HuH-7 (cell line): ENCODE measurements at places on chromosomes 16 and 17.

DNA sequence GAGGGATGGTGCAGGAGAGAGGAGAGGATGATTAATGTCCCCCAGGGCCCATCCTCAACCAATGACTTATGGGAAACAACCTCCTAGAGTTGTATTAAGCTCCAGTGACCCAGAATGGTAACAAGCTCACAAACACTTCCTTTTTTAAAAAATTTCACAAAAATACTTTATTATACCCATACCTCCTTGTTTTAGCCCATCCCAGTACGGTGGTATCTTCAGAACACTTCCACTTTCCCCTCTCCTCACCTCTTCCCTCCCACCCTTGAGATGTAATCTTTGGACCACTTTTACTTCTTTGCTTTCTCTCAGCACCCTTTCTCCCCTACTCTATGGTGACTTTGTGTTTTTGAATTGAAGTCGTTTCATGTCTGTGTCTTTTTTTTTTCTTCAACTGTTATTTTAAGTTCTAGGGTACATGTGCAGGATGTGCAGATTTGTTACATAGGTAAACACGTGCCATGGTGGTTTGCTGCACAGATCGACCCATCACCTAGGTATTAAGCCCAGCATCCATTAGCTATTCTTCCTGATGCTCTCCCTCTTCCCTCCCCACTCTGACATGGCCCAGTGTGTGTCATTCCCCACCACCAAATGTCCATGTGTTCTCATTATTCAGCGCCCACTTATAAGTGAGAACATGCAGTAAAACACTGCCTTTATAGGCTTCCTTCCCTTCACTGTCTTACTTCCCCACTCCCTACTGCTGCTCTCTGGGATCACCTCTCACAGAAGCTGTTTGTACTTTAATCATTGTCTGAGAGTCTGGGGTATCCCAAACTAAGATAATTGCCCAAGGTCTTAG lies 124.5 kb downstream of the PRKCB start:
- DNase-seq, result no peak

GRCh38 chr16:3637371-3637923 lies 17.0 kb upstream of the DNASE1 start:
- peak; percentile 42 for DNase-seq

GRCh38 chr16:10868104-10868595 lies 8.9 kb upstream of the CIITA start:
- no peak for DNase-seq

- DNase-seq, result no peak
These were observed 2.6 kb downstream of the NSMCE1 start for GRCh38 chr16:27265982-27266381.

DNA sequence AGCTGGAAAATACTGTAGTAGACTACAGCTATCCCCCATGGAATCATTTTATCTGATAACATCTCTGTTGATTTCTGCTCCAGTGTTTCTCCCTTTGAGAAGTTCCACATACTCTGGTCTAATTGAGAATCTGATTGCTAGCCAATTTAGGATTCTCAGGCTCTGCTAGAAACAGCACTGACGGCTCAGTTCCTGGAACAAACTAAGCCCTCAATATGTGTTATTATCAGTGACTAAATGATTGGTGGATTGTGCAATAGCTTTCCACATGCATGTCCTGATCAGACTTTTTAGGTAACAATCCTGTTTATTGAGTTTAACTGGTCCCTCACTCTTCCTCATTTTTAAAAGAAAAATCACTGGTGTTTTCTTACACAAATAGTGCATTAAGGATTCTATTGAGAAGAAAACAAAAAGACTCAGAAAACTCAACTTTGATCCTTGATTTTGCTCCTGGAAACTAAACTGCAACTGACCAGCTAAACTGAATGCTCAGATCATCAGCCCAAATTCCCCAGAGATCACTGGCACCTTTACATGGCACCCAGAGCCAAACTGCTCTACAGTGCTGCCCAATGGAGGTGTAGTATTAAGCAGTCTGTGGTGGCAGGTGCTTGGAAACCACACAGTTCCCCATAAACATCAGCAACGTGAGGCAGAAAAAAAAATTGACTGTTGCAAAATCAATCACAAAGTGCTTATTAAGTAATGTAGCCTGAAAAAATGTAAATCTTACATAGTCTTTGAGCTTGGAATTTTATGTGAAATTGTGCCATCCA lies 423.7 kb downstream of the TOX3 start:
- no peak for DNase-seq

DNA sequence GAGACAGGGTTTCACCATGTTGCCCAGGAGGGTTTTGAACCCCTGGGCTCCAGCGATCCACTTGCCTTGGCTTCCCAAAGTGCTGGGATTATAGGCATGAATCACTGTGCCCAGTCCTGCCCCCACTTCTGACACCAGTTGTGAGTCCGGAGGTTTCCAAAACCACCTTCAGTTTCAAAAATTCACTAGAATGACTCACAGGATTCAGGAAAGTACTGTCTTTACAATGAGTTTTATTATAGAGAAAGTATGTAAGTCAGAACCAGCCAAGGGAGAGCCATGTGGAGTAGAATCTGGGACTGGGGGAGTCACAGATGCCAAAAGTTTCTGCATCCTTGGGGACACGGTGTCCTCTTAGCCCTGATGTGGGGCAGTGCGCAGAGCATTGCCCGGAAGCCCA lies 55.1 kb downstream of the PLD6 start:
- DNase-seq, result no peak

GRCh38 chr16:14302399-14303181 lies 231.5 kb downstream of the MRTFB start:
- DNase-seq, result no peak

DNA sequence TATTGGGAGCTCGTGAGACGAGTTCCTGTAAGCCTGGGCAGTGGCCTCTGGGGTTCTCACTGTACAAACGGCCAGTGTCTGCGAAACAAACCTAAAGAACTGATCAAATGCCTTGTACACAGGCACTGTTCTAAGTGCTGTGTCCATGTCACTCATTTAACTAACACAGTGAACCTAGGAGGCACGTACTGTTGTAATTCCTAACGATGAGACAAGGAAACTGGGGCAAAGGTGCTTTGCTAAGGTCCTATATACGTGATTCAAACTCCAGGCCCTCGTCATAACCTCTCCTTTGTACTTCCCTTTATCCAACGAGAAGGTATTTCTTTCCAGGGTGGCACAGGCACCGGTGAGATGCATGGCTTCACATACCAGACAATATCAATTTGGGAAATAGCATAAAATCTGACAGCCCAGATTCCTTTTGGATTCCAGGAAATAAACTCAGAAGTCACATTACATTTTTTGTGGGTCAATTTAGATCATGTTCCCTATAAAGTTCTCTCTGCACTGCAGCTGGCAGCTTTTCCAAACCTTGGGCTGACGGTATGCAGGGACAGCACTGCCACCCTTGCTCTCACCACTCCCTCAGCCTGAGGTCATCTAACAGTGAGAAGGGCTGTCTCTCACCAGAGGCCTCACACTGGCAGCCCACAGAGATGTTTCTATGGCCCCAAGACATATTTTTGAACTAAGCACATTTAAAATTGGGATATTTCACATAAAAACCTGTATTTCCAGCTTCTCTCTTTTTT lies 18.3 kb downstream of the GLYR1 start:
- DNase-seq, result no peak

DNA sequence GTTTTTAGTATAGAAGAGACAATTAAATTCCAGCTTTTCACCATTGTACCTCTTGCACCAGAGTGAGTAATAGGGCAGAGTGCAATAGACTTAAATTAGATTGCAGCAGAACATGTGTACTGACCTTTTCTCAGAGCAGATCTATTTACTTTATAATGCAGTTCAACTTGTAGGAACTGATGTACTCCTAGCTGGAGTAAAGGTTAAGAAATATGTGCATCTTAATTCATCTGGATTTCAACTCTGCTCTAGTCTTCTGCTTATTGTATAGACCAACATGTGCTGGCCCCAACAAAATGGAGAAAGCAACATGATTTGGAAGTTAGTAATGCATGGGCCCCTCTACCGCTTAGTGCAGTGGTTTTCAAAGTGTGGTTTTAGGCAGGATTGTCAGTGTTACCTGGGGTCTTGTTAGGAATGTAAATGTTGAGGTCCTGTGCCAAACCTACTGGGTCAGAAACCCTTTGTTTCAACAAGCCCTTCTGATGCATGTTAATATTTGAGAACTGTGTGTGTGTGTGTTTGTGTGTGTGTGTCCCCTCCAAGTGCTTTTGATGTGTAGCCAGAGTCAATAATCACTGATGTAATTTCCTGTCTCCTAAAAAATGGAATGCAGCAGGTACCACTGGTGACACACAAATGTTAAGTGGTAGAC lies 138.6 kb downstream of the TOX3 start:
- no peak for DNase-seq

DNA sequence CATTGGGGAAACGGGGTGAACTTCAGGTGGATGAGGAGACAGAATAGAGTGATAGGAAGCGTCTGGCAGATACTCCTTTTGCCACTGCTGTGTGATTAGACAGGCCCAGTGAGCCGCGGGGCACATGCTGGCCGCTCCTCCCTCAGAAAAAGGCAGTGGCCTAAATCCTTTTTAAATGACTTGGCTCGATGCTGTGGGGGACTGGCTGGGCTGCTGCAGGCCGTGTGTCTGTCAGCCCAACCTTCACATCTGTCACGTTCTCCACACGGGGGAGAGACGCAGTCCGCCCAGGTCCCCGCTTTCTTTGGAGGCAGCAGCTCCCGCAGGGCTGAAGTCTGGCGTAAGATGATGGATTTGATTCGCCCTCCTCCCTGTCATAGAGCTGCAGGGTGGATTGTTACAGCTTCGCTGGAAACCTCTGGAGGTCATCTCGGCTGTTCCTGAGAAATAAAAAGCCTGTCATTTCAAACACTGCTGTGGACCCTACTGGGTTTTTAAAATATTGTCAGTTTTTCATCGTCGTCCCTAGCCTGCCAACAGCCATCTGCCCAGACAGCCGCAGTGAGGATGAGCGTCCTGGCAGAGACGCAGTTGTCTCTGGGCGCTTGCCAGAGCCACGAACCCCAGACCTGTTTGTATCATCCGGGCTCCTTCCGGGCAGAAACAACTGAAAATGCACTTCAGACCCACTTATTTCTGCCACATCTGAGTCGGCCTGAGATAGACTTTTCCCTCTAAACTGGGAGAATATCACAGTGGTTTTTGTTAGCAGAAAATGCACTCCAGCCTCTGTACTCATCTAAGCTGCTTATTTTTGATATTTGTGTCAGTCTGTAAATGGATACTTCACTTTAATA lies 7.0 kb upstream of the TMEM235 start:
- no peak for DNase-seq

GRCh38 chr16:86512860-86513470 lies 2.6 kb downstream of the FOXF1 start:
- no peak for DNase-seq

- DNase-seq, result no peak
These were observed 41.6 kb upstream of the IRX6 start for GRCh38 chr16:55282441-55282840.

DNA sequence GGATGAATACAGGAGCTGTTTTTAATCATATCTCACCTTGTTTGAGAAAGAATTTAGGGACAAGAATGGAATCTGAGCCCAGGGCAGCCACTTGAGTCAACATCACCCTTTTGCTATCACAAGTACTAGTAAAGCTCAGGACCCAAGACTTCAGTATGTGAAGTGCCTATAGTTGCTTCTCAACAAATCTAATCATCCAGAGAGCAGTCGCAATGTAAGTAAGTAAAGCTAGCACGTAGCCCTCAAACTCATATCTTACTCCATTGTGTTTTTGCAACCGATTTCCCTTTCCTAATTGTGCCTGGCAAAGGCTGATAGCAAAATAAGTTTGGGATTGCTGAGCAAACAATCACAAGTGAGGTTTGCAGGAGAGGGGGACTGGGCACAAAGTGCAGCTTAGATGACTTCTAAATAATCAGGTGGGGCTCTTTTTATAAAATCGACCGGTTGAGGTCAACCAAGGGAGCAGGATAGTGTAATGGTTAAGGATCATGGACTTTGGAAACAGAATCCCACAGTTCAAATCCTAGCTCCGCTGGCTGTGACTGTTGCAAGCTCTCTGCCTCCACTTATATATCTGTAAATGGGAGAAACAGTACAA lies 13.0 kb downstream of the TOB1 start:
- no peak for DNase-seq

DNA sequence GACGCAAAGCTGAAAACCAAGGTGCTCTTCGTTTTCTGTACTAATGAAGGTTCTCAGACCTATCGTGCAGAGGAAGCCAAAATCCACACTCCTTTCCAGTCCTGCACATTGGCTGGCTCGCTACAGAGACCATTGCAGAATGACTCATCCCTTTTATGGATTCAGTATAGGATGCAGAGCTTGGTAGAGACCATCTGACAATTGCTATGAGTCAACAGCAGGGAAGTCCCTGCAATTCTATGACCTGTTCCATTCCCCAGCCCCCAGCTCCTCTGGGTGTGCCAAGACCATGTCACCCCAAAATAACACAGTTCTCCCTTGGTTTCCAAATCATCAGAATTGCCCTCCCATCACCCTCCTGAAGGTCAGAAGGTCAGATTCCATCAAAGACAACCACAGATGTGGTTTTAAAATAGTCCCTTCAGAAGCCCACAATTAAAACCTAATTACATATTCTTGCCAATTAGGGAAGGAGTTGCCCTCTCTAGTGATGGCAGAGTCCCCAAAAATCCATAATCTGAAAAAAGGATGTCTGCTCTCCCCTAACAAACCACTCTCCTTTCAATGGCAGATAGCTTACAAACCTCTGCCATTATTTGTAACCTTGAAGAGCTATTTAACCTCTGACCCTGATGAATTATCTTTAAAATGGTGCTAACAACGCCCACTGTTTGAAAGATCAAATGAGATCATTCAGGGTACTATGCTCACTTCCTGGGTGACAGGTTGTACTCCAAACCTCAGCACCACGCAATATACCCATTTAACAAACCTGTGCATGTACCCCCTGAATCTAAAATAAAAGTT lies 108.2 kb upstream of the RBBP6 start:
- no peak for DNase-seq

GRCh38 chr17:58556833-58557250 lies 42.4 kb upstream of the MTMR4 start:
- no peak for DNase-seq

- no peak for DNase-seq
These were observed 4.6 kb upstream of the HOXB4 start for GRCh38 chr17:48582750-48583069.

DNA sequence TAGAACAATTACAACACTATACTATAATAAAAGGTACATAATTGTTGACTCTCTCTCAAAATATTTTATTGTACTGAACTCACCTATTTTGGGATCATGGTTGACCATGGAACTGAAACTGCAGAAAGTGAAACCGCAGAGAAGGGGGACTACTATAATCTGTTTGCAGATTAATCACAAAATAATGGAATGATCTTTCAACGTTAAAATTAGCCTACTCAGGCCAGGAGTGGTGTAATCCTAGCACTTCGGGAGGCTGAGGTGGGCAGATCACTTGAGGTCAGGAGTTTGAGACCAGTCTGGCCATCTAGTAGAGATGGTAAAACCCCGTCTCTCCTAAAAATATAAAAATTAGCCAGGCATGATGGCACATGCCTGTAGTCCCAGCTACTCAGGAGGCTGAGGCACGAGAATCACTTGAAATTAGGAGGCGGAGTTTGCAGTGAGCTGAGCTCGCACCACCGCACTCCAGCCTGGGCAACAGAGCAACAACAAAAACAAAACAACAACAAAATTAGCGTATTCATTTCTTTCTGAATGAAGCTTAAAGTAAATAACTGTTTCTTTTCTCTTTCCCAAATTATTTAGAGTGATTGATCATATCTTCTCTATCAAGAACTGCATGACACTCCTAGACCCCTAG lies 45.6 kb downstream of the IKZF3 start:
- DNase-seq, result no peak
